ENCODE measurements at places on chromosomes 1 and 21.
A peak's percentile ranks its signal among the peaks of the same experiment; 100 is the strongest.

GRCh38 chr1:16122916-16123315, 33.0 kb downstream of the EPHA2 start:
- no peak for DNase-seq

DNA sequence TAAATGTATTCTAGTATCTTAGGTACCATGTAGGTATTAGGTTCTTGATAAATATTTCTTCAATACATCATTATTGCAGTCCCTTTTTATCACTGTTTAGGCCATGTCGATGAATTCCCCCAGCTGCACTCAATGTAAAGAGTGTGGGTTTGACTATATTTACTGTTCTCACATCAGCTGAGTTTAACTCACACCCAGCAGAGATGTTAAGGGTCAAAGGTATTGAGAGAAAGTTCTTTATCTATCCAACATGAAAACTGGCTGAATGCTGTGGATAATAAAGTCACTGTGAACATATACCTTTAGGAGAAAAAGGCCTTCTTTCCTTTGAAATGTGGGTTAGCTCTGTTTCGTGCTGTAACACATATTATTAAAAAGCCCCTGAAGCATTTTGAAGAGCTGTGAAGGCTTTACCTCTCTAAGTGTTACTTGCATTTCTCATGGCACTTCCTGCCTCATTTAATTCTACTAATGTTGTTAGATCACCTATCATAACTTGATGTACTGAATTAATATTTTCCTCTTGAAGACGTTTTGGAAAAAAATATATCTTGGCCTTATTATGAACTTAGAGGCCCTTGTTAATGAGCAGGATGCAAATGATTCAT, 19.1 kb upstream of the LYST start:
- DNase-seq = no peak

- DNase-seq = no peak
These were observed 159.0 kb upstream of the BACE2 start for GRCh38 chr21:41008974-41009373.

- peak; percentile 62 for DNase-seq
These were observed 82.2 kb upstream of the AK4 start for GRCh38 chr1:65065524-65066418.

- DNase-seq = no peak
These were observed 20.7 kb upstream of the LGALS8 start for GRCh38 chr1:236502972-236503639.

GRCh38 chr1:47731730-47732129, 265.5 kb downstream of the TRABD2B start:
- DNase-seq = no peak

DNA sequence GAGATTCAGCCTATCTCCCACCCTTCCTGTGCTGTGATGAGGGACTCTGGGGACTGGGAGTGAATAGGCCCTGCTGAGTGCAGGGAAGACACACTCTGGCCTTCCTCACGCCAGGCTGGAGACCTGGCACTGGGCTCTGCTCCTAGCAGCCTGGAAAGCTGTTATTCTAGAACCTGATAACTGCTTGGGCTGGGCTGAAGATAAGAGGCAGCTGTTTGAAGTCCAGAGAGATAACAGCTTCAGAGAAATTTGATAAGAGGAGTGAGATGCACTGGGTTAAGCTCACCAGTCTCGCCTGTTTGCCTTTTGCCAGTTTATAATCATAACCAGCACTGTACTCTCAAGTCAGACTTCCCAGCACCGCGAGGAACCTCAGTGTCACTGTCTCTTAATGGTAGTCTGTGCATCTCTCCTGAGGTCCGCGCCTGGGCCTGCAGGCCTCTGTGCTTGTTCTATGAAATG, 46.6 kb upstream of the GPR37L1 start:
- DNase-seq = no peak

DNA sequence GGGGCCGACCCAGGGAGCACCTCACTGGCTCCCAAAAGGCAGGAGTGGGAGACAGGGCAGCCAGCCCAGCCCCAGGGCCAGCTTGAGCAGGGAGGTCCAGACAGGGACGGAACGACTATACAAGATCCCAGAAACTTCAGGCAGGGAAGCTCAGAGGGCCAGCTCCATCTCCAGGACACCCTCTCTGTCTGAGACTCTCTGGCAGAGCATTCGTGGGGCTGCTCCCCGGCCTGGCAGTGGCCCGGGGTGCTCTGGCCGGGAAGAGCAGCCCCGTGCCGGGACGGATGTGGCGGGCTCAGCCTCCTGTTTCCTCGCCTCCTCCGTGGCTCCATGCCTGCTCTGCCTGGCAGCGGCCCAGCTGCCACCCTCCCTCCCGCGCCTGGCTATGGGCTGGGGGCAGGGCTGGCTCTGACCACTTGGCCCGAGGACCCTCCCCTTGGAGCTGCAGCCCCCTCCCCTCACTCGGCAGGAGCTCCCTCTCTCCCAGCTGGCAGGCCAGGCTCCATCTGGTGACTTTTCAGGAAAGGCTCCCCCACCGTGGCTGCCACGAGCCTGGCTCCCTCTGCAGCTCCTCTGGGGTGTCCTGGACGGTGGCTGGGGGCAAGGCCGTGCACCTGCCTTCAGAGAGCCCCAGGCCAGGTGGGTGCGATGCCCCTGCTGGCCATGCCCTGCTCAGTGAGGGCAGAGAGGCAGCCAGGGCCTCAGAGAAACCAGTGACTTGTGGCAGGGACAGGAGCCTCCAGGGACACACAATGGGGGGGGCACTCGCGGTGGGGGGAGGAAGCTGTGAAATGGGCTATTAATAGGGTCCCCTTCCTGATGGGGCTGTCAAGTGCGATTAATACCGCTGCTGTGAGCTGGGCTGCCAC, 5.6 kb upstream of the PLCH2 start:
- no peak for DNase-seq

- DNase-seq = no peak
These were observed 309.0 kb upstream of the PROX1 start for GRCh38 chr1:213678753-213679152.
